ENCODE measurements at places on chromosomes 4 and X.

DNA sequence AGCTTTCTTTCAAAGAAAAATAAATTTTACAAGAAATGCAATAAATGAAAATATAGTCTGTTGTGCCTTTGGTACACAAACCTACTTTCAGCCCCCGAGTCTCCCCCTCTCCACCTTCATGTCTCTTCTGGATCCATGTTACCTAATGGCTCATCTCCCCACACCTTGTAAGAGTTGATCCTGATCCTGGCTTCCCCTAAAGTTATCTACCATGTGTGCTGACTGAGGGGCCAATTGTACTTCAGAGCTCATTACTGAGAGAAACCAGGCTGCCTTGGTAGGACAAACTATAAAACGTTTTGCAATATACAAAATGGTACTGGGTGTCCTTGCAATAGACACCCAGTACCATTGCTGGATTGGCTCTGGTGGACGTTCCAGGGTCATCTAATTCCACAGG lies 11.8 kb downstream of the PALLD start:
- H3K27ac ChIP-seq: no peak overlapping the region
- DNase-seq: no peak
- no peaks in the 10 kb centered on the region for H3K36me3 ChIP-seq
- no peak overlapping the region for H3K4me3 ChIP-seq

DNA sequence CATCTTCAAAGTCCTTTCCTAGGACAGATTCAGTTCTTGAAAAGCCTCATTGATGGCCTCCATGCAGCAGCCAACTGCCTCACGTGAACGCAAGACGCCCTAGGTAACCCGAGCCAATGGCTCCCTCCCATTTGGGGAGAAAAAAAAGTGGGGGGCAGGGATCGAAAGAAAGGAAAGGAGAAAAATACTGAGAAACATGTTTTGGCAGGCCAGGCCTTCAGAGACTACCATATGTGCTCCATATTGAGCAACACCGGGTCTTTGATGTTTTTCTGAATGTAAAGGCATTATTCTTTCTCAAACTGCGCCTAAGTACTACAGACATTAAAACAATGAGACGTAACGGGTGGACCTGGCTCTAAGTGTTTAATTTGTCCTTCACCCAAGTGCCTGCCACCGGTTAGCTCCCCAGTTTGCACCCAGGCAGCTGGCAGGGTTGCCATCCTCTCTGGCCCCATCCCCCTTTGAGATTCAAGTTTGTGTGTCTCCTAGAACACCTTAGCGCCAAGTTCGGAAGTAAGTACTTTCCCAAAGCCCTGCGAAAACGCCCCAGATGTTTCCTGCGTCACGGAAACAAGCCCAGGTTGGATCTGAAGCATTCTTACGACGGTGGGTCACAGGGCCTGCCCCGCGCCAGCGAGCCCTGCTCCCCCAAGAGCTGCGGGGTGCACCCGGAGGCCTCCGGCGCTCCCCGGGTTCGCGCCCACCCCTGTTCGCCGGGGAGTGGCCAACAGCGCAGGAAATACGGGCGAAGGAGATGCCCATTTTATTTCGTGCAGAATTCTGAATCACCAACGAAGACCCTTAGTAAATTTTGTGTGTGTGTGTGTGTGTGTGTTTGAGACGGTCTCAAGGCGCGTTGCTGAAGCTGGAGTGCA lies 30.1 kb downstream of the HAND2 start:
- H3K36me3 ChIP-seq: no peaks in the 10 kb centered on the region
- no peak for DNase-seq
- peaks cover 7% of the 10 kb centered on the region for H3K4me1 ChIP-seq
- H3K4me3 ChIP-seq: no peak overlapping the region
- H3K27me3 ChIP-seq: no peaks in the 10 kb centered on the region
- H3K27ac ChIP-seq: no peak overlapping the region

DNA sequence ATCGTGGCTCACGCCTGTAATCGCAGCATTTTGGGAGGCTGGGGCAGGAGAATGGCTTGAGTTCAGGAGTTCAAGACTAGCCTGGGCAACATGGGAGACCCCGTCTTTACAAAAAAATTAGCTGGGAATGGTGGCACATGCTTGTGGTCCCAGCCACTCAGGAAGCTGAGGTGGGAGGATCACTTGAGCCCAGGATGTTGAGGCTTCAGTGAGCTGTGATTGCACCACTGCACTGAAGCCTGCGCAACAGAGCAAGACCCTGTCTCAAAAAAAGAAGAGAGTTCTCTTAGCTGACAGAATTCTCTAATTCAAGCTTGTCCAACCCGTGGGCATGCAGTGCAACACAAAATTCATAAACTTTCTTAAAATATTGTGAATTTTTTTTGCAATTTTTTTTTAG lies 95.6 kb upstream of the CBR4 start:
- H3K27ac ChIP-seq: no peak overlapping the region
- H3K4me3 ChIP-seq: no peak overlapping the region
- peaks cover 22% of the 10 kb centered on the region for H3K36me3 ChIP-seq

- H3K36me3 ChIP-seq: no peaks in the 10 kb centered on the region
- no peak overlapping the region for H3K4me3 ChIP-seq
- H3K27me3 ChIP-seq: no peaks in the 10 kb centered on the region
- H3K27ac ChIP-seq: no peak overlapping the region
- H3K4me1 ChIP-seq: no peaks in the 10 kb centered on the region
These were observed 262.7 kb downstream of the PDHA2 start for GRCh38 chr4:96102541-96103026.

Data from upper lobe of left lung (tissue), 6 donors.